ENCODE measurements at places on chromosomes 4 and X.

GRCh38 chr4:140154572-140154891, 548 bp upstream of the MAML3 start:
- DNase-seq, result no peak

GRCh38 chr4:186598686-186599085, 43.3 kb upstream of the MTNR1A start:
- DNase-seq, result no peak

DNA sequence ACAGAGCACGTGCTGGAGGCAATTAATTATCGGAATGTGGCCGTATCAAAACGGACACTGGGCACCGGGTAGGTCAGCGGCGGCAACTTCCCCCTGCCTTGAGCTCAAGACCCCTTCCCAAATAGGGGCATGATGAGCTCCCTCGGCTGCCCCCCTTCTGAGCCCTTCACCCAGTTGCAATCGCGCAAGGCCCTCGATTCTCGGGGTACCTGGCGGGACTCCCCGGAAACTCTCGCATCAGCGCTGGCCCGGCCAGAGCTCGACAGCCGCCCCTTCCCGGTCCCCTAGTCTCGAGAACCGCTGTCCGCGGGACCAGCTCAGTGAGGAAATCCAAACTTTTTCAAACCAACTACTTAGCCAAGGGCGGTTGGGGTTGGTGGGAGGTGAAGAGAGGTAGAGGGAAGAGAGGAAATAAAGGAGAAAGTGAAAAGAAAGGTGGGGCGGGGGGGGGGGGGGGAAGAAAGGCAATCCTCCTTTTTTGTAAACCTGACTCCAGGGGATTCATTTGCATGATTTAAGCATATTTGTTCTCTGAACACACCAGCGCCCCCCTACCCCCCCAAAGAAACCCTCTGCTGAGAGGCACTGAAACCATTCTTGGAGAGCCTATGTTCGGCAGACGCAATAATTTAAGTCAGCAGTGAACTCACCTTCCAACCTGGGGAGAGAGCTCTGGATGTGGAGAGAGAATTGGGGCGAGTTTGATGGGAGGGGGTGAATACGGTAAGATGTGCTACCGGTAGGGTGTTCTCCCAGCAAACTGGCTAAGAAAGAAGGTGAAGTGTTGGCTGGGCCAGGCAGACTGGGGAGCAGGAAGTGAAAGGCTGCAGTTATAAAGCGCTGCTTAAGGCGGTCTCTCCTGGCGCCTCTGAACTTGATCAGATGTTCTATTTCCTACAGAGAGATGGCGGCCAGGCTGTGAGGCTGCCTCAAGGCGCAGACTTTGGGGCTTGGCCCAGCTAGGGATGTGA, 2.0 kb upstream of the ZIC3 start:
- no peak for DNase-seq

DNA sequence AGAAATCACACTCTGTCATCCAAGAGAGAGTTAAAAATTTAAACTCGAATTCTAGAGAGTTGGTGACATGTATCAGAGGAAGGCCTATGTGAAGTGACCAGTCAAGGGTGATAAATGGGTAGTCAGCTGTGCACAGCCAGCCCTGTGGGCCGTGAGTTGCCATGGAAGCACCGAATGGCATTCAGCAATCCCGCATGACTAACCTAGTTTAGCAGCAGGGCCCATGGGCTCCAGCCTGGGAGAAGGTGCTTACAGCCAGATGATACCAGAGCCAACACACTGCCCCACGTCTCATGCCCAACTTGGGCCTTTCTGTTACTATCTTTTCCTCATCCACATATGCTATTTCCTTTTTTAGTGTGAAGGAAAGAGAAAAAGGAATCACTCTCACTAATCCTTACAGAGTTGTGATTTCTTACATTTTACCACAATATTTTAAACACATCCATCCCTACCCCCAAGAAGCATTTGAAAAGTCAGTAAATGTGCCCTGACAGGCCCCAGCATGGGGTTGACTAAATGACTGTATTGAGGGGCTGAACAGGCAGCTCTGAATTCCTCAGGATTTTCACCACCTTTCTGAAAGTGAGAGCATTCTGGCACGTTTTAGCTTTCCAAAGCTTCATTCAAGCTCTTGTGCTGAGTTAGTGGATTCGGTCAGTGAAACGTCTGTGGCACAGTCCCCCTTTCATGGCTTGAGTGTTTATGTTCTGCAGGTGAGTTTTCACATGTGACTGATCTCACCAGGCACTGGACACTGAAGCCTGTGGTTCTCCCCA, 104.2 kb downstream of the AFF1 start:
- peak; percentile 70 for DNase-seq

DNA sequence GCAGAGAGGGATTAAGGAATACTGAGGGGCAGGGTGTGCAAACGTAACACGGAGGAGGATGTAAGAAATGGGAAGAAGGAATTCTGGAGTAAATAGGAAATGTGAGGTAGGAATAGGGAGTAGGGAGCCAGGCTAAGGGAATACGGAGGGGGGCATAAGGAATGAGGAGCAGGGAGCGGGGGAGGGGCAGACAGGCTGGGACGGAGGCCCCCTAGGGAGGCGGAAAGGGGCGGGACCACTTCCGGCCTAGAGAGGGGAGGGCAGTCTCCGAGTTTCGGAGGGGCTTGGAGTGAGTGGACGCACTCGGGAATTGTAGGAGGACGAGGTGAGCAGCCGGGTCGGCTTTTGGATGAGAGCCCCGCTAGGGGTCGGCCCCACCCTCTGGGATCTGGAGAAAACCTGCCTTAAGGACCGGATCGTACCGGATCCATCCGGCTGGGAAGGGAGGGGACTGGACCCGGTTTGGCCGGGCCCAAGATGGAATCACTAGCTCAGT, 612 bp downstream of the MAGED2 start:
- no peak for DNase-seq

- no peak for DNase-seq
Observed at GRCh38 chrX:18534949-18535348, 109.5 kb downstream of the CDKL5 start.

DNA sequence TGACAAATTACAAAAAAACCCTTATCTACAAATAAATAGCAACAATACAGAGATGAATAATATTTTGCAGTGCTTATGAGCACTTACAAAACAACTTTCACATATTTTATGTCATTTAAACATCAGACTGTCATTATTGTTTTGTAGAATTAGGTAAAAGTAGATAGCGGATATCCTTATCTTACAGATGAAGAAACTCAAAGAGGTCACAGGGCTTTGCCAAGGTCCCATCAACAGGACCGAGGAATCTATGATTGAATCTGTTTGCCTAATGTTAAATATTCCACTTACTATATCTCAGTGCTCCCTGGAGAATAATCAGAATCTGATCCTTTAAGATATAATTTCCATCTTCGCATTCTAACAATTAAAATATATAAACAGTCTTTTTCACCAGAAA, 119.0 kb downstream of the GASK1B start:
- DNase-seq, result no peak

- no peak for DNase-seq
Observed at GRCh38 chr4:123976285-123976684, 579.7 kb downstream of the SPRY1 start.

GRCh38 chrX:97399400-97399799, 515.7 kb downstream of the RPA4 start:
- DNase-seq, result no peak

GRCh38 chr4:57084360-57084759, 25.8 kb downstream of the IGFBP7 start:
- no peak for DNase-seq

- no peak for DNase-seq
Observed at GRCh38 chr4:178185517-178185916, 743.3 kb upstream of the AGA start.

DNA sequence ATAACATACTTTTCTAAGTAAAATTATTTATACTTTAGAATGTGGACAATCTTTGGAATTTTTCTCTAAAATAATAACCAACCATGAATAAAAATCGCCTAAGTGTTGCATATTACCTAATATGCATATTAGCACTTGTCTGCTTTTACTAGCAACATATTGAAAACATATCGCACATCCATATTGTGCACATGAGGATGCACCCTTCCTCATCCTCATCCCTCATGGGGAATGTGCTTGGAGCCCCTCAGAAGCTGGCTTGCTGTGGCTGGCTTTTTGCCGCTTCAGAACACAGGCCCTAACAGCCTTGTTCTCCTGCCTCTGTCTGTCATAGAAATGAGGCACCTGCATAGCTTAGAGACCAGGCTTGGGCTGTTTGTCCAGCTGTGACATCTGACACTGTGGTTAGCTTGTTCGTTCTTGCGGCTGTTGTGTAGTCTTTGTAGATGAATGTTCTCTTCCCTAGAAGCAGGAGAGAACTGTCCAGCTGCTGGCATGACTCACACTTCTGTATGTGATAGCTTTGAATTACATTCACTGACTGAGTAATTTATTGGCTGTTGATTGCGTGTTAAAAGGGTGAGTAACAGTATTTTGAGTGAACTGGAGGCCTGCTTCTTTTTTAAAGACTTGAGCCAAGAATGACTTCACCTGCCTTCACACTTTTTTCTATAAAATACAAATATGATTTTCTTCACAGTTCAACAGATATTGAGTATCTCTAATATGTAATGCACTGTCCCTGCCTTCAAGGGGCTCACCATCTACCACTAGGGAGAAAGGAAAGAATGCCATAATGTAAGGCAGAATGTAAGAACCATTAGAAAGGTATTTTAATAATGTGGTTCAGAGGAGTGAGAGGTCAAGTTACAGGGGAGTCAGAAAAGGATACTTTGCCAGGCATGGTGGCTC, 81.9 kb downstream of the HMGB2 start:
- DNase-seq, result peak; percentile 70

DNA sequence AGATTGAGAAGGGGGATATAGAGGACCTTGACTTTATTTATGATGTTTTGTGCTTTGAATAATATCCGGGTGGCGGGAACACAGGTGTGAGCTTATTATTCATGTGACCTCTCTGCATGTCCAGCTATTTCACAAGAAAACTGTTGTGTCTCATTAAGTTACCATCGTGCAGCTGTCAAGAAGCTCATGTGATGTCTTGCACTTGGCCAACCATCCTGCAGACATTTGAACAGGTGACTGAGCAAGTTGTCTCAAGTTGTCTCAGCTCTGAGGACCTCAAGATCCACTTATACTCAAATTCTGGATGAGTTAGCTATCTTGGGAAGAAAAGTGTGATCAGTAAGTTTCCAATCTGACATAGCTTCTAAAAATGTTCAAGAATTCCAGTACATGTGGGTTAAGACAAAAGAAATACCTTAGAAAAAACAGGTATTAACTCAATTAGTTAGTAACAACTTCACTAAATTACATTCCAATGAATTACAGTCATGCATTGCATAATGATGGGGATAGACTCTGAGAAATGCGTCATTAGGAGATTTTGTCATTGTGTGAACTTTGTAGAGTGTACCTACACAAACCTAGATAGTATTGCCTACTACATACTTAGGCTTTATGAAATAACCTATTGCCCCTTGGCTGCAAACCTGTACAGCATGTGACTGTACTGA, 462.2 kb downstream of the INPP4B start:
- DNase-seq, result no peak

DNA sequence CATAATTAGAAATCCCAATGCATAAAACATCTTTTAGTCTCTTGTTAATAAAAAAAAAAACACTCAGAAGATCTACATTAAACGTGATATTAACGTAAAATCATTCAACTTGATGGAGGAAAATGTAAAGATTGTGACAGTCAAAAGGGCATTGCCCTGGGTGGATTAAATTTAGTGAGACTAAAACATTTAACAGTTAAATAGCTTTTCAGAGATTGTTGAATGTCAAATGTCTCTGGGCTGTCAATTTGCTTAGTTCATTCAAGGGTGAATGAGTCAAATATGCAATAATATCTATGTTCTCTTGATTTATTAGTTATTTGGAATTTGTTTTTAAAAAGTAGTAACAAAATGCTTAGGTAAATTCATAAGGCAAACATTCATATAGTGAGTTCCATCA, 836.6 kb upstream of the PCDH10 start:
- no peak for DNase-seq

DNA sequence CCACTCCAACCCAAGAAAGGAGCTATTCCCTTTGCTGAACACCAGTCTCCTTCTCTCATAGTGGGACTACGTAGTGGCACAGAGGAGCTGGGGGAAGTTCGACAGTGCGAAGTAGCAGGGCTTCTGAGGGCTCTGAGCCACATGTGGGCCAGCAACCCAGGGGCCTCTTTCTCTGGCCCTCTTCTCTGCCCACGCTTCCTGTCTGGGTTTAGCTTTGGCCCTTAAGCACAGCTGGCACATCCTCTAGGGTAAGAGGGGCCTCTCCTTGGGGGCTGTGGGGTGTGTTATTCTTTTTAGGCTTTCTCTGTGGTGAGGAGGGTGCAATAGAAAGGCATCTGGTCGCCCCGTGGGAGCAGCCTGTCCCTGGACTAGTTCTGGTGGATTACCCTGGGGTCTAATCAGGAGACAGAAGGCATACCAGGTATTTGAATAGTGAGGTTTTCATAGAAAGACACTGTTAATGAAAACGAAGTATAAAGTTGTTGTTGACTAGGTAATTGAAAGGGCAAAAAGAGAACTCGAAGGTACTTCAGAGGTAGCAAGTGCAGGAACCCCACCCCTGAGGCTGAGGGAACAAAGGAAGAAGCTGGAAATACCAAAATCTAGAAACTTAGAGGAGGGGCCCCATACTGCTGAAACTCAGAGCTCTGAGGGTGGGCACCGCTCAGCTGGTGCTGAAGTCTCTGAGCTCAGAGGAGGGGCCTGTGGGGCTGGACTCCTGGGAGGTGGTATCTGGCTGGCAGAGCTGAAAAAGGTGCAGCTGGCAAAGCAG, 151.9 kb upstream of the RPS6KA3 start:
- DNase-seq, result no peak

- no peak for DNase-seq
Observed at GRCh38 chrX:42096265-42096920, 173.0 kb upstream of the CASK start.

Measured in NCI-H187 treated with DMSO at 0.1 percent for 48 hours (cell line).